ENCODE measurements at places on chromosomes 4 and X. TPM values are rescaled to one million over a fixed set of nuclear protein-coding genes. Genes with fewer than 3 reads are reported as not detected.

Gene SLC10A4
- polyA plus RNA-seq: 5.0 TPM

Gene TRPC5OS
- not detected for polyA plus RNA-seq

Gene CENPVL3
- 0.12 TPM for polyA plus RNA-seq

Gene EDA
- 0.20 TPM for polyA plus RNA-seq

Gene ADH1C
- not detected for polyA plus RNA-seq

Gene WAS
- 0.44 TPM for polyA plus RNA-seq

Gene SPATA18
- 5.3 TPM for polyA plus RNA-seq

Gene MRFAP1
- 294 TPM for polyA plus RNA-seq

Gene ZBTB33
- polyA plus RNA-seq: 14.3 TPM

Gene HS3ST1
- 0.07 TPM for polyA plus RNA-seq

Gene MAGEE2
- polyA plus RNA-seq: not detected

Gene ERCC6L
- polyA plus RNA-seq: 13.5 TPM

Gene EGFL6
- polyA plus RNA-seq: not detected

Gene PHF8
- polyA plus RNA-seq: 7.6 TPM

Gene SYAP1
- 20.6 TPM for polyA plus RNA-seq

Gene GPRIN3
- 6.8 TPM for polyA plus RNA-seq

Gene SPANXC
- 0.39 TPM for polyA plus RNA-seq

Gene ESX1
- not detected for polyA plus RNA-seq

Gene PRKG2
- 0.96 TPM for polyA plus RNA-seq

Gene BEND2
- not detected for polyA plus RNA-seq

Gene SMIM31
- polyA plus RNA-seq: 0.04 TPM

Gene IL2RG
- polyA plus RNA-seq: 0.12 TPM

Gene PAGE1
- polyA plus RNA-seq: 0.16 TPM

Gene RADX
- polyA plus RNA-seq: 0.09 TPM

Gene CSAG1
- polyA plus RNA-seq: 0.27 TPM

Gene TEX13C
- polyA plus RNA-seq: not detected

Gene DMRTC1
- not detected for polyA plus RNA-seq

Gene NKX3-2
- polyA plus RNA-seq: 0.38 TPM

Gene TSC22D3
- polyA plus RNA-seq: 13.3 TPM

Gene ARHGAP10
- 7.5 TPM for polyA plus RNA-seq

Gene F8A2
- polyA plus RNA-seq: not detected

Gene ERAS
- not detected for polyA plus RNA-seq

Gene ZNF718
- 0.96 TPM for polyA plus RNA-seq

Gene CACNA1F
- polyA plus RNA-seq: not detected

Gene ACE2
- not detected for polyA plus RNA-seq

Gene CPLX1
- 0.22 TPM for polyA plus RNA-seq

Gene ZNF157
- polyA plus RNA-seq: 0.08 TPM

Gene CXCL8
- 4.4 TPM for polyA plus RNA-seq

Gene STK32B
- polyA plus RNA-seq: 10.5 TPM

Gene CHRDL1
- not detected for polyA plus RNA-seq

Gene ATRX
- polyA plus RNA-seq: 34.1 TPM

Gene PUDP
- 25.5 TPM for polyA plus RNA-seq

Gene VGLL1
- not detected for polyA plus RNA-seq

Gene KCNE5
- 0.08 TPM for polyA plus RNA-seq

Gene MAGEA8
- not detected for polyA plus RNA-seq

Gene TCEAL2
- polyA plus RNA-seq: not detected

Gene LDOC1
- polyA plus RNA-seq: 59.9 TPM

Gene MAGEH1
- 8.8 TPM for polyA plus RNA-seq

Gene TRIM61
- polyA plus RNA-seq: not detected

Gene FAM184B
- 0.01 TPM for polyA plus RNA-seq

Gene PRR27
- not detected for polyA plus RNA-seq

Gene RASL11B
- polyA plus RNA-seq: 0.07 TPM

Gene EGF
- polyA plus RNA-seq: 0.59 TPM

Gene BEX2
- 2.8 TPM for polyA plus RNA-seq

Gene GABRB1
- polyA plus RNA-seq: not detected
